ENCODE measurements at places on chromosomes 12 and 14. TPM values are rescaled to one million over a fixed set of nuclear protein-coding genes. Genes with fewer than 3 reads are reported as not detected.
A peak's percentile ranks its signal among the peaks of the same experiment; 100 is the strongest.

- DNase-seq, result peak; percentile 45
These were observed 21.2 kb downstream of the PRPF40B start for GRCh38 chr12:49644620-49644994.

DNA sequence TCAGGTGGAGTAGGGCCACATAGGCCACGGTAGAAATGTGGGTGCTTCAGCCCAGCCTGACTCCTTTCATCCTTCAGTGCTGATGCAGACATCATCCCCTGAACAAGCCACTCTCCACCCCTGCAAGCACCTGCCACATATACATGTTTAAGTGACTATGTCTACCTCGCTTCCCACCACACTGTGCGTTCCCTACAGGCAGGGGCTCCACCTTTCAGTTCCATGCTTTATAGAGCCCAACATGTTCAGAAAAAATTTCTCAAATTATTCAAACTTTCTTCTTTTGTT is 11.6 kb downstream of the SLC7A7 start:
- no peak for DNase-seq

- no peak for DNase-seq
These were observed 217.4 kb upstream of the RTL1 start for GRCh38 chr14:101120641-101121507.

DNA sequence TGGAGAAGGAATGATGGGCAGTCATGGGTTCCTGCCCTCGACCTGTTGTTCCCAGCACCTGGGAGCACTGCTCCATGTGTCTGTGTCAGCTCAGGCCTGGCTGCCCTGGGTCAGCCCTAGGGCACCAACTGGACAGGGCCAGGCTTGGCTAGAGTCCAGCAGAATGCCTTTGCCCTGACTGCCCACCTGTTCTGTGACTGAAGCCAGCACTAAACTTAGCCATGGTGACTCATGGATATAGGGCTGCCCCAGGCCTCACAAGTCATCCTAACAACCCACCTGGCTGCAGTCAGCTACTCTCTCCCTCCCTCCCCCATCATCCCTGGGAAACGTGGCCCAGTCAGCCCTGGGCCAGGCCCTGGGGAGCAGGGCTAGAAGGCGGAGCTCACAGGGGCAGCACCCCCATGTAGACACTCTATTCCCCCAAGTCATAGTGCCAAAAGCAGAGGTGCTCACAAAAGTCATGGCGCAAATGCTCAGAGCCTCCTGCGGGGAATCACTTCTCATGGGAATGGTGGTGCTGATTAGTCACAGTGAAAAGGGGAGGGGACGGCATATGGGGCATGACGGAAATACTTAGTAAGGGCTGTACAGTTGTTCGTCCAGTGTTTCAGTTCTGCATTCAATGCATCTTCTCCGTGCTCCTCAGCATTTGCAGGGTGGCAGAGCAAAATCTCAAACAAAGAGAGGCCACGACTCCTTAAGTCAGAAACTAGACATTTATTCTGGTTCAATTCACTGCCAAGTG is 52.0 kb upstream of the NTF3 start:
- no peak for DNase-seq

DNA sequence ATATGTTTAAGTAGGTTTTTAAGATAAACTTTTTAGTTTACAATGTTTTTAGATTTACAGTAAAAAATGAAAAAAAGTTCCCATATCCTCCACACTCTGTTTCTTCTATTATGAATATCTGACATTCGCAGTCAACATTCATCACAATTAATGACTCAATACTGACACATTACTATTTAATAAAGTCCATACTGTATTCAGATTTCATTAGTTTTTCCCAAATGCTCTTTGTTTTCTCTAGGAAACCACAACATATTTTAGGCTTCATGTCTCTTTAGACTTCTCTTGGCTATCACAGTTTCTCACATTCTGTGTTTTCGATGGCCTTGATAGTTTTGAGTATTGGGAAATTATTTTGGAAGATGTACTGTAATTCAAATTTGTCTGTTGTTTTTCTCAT is 399.8 kb downstream of the SLC6A15 start:
- DNase-seq, result peak; percentile 15

DNA sequence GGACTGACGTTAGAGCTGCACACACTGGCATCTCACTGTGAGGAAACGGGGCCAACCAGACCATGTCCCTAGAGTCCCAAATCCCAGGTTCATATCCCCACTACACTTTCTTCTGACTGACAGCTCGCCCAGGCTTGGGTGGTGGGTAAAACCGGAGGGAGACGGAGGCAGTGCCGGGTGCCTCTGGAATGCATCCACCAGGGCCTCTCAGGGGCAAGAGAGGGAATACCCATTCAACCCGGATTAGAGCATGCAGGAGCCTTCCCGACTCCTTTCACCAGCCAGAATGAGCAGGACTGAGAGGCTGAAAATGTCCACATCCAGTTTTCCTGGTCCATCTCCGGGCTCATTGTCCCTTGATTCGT is 297.2 kb downstream of the ADGRD1 start:
- no peak for DNase-seq

DNA sequence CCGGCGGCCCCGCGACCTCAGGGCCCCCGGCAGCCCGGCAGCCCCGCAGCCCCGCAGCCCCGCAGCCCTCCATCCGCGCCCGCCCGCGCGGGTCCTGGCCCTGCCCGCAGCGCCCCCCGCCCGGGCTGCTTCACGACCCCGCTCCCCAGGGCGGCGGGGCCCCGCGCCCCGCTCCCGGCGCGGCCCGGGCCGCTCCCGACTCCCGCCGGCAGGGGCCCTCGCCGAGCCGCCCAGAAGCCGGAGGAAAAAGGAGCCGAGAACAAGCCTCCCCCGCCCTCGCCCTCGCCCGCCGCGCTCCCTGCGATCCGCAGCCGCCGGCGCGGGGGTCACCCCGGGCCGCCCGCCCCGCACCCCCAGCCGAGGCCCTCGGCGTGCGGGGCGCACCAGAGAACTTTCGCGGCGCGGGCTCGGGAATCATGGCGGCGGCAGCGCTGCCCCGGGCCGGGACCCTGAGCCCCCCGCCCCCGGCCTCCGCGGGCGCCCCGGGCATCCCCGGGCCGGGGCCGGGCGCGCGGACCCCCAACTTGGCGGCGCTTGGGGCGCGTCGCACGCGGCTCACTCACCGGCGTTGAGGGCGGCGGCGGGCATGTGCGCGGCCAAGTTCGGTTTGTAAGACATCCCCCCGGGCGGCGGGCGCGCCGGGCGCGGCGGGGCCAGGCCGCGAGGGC is 521 bp downstream of the CDK2AP1 start:
- peak; percentile 46 for DNase-seq

- no peak for DNase-seq
These were observed 349.8 kb downstream of the TMEM121 start for GRCh38 chr14:105876158-105876557.

DNA sequence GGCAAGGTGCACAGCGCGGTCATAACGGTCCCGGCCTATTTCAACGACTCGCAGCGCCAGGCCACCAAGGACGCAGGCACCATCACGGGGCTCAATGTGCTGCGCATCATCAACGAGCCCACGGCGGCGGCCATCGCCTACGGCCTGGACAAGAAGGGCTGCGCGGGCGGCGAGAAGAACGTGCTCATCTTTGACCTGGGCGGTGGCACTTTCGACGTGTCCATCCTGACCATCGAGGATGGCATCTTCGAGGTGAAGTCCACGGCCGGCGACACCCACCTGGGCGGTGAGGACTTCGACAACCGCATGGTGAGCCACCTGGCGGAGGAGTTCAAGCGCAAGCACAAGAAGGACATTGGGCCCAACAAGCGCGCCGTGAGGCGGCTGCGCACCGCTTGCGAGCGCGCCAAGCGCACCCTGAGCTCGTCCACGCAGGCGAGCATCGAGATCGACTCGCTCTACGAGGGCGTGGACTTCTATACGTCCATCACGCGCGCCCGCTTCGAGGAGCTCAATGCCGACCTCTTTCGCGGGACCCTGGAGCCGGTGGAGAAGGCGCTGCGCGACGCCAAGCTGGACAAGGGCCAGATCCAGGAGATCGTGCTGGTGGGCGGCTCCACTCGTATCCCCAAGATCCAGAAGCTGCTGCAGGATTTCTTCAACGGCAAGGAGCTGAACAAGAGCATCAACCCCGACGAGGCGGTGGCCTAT is 875 bp downstream of the HSPA2 start:
- DNase-seq, result peak; percentile 4

DNA sequence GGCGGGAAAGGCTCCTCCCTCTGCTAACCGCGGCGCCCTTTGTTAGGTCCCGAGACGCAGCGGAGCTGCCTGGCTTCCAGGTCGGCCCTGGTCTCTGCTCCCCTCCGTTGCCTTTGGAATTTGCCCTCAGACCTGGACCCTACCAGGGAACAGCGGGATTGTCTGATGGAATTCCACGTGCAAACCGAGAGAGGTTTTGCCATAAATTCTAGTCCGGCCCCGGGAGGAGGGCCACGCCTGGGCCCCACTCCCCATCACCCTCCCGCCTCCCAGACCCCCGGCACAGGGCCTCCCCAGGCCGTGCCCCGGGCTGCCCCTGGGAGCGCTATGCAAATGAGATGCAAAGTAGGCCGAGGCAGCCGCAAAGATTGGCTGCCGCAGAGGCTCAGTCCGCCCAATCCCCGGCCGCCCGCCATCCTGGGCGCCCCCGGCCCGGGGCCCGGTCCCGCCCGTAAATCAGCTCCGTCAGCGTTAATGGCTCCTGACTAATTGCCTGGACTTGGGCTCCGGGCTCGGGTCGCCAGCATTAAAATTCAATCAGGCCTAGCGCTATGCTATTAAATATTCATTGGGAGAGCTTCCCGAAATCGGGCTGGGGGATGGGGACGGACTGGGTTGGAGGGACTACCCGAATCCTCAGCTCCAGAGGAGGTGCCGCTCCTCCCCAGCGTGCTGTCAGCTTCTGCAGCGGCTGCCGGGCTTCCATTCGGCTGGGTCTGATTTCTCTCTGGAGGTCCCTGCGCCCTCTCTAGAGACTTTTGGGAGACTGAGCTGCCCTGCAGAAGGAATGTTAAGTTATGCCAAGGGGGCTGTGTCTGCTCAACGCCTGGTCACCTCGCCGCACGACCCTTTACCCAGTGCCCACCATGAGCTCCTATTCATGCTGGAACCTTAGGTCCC is 15.7 kb upstream of the FIGNL2 start:
- DNase-seq, result peak; percentile 64

DNA sequence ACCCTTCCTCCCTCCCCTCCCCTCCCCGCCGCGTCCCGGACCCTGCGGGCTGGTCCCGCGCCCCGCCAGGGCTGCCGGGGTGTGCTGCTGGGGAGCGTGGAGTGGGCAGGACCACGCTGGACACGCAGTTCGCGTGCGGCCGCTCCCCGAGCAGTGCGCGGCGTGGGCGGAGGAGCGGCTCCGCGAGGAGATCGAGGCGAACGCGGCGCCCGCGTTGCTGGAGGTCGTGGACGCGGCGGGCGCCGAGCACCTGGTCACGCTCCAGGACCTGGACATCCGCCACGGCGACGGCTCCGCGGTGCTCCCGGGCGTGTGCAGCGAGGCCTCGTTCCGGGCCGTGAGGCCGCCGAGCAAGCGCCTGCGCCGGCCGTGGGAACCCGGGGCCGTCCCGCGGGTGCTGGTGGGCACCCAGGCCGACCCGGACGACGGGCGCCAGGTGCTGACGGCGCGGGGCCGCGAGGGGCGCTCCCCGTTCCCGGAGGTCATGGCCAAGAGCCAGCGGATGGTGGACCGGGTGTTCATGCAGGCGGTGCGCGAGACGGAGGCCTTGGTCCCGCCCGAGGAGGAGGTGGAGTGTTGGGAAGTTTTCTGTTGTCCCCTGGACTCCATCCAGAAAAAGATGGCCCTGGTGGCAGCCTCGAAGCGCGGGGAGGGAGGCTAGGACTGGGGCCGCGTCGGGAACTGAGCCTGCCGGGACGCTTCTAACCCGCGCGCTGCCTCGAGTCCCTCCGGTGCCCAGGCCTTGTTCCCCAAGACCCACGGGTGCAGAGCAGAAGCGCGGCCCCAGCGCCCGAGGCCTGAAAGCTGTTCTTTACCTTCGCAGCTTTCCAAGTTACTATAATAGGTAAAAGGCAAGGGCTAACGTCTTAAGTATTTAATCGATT is 54.7 kb upstream of the EIF5 start:
- DNase-seq, result no peak

DNA sequence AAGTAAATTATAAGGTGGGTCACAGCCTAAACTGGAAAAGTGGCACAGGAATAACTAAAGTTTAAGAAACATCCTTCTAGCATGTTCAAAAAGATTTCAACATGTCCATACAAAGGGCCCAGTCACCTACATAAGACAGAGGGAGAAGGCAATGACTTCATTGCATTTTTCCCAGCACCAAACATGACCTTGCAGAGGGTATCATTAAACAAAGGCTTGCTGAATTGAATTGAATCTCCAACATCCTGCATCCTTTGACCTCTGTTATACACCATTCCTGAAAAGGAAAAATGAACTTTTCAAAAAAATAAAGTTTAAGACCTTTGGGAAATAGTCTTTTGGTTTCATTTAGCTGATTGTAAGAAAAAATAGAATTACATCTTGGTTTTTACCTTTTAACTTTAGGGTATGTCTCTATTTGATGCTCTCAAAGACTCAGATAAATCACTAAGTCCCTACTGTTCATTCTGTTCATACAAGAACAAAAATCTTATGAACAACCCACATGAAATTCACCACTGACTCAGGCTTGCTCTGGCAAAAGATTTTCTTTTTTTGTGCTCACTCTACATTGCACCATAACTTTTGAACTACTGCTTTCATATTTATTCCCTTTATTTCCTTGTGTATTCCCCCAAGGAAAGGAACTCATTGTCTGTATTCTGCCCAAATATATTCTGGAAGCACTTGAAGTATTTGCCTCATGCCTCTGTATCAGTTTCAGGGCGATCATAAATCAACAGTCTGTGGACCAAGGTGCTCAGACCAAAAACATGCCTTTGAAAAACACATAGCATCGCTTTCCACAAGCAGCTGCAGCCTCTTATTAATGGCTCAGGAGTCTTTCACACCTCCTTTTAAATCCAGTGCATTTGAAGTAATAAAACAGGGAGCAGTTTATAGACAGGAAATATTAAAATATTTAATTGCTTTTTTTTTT is 121.7 kb downstream of the DUSP6 start:
- DNase-seq, result no peak

GRCh38 chr12:11868027-11868426 is 202.7 kb upstream of the BCL2L14 start:
- DNase-seq, result no peak

The SMCO2 gene
- total RNA-seq, result 0.26 TPM

The DTX1 gene
- 0.26 TPM for total RNA-seq

The TMEM119 gene
- total RNA-seq, result 358 TPM

The CYP46A1 gene
- under 0.01 TPM for total RNA-seq

The TMEM19 gene
- 21.6 TPM for total RNA-seq

The RNASE13 gene
- total RNA-seq, result not detected

The LPCAT3 gene
- 11.4 TPM for total RNA-seq

The PGF gene
- 7.6 TPM for total RNA-seq

The HOXC4 gene
- 0.26 TPM for total RNA-seq

The ZNF268 gene
- 28.6 TPM for total RNA-seq

The AMDHD1 gene
- 0.33 TPM for total RNA-seq

The TMEM63C gene
- total RNA-seq, result not detected

The MYF5 gene
- total RNA-seq, result not detected

The GLIPR1L1 gene
- total RNA-seq, result not detected

The SIX1 gene
- total RNA-seq, result 1.8 TPM
